MV-4-11 (cell line): ENCODE measurements at places on chromosomes 6 and 20.

DNA sequence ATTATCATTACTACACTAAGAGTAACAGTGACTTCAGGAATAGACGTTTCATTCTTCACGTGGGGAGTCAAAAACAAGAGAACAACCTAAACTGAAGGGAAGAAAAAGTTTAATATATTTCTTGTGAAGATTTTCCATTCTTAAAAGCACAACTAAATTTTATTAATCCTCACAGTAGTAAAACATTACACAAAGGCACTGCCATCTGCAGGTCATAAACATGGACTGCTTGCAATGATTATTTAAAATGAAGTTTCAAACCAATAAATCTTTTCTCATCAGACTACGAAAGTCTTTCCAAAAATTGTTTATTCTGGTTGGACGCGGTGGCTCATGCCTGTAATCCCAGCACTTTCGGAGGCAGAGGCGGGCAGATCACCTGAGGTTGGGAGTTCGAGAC, 2.6 kb downstream of the NCOA5 start:
- peak; percentile 8 for DNase-seq

- DNase-seq: no peak
These were observed 53.9 kb downstream of the SNAI1 start for GRCh38 chr20:50036703-50037102.

DNA sequence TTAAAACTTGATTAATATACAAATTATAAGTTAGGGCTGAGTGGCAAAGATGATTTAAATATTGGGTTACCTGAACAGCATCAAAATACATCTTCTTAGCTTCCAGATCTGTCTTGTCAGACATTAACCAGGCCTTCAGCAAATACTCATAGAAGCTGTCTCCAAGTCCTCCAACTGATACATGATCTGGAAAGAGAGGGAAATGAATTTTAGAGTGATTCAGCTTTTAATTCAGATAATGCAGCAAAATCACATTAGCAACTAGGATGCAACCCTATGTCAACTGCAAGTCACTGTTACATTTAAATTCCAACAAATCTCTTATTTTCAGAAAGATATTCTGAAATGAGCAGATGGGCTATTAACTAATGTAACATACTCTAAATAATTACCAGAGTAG, 115.2 kb upstream of the FAM184A start:
- DNase-seq: no peak

DNA sequence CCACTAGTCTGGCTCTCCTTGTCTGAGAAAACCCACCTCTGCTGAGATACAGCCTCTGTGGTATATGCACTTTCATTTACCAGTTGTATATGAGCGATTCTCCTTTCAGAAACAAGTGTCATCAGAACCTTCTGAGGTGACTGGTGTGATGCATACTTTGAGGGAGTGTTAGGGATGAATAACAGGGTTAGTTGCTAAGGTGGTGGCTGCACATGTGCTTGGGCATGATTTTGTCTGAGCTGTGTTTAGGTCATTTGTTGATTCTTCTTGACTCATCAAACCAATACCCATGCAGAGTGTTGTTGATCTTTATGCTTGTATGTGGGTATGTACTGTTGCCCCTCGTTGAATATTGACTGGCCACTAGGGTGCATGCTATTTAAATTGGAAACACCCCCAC, 25.7 kb downstream of the DTD1 start:
- no peak for DNase-seq

DNA sequence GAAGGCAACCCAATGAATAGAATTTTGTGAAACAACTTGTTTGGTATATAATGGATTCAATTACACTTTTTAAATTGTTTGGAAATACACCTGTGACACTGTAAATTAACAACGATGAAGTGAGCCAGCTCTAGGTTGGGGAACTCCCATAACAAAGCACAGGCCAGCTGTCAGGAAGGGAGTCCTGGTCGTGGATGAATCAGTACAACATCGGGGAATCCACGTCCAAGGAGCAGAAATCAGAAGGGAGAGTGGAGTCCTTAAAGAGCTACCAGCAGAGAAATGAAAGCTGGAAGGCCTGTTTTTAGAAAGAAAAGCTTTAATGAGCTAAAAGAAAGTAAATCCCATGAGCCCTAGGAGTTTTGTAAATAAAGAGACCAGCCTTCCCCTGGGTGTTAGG, 223.1 kb upstream of the SLC35B3 start:
- no peak for DNase-seq

GRCh38 chr6:14454473-14454775, 336.9 kb downstream of the CD83 start:
- no peak for DNase-seq

- DNase-seq: no peak
These were observed 230.2 kb downstream of the ANKRD60 start for GRCh38 chr20:57998276-57998675.

DNA sequence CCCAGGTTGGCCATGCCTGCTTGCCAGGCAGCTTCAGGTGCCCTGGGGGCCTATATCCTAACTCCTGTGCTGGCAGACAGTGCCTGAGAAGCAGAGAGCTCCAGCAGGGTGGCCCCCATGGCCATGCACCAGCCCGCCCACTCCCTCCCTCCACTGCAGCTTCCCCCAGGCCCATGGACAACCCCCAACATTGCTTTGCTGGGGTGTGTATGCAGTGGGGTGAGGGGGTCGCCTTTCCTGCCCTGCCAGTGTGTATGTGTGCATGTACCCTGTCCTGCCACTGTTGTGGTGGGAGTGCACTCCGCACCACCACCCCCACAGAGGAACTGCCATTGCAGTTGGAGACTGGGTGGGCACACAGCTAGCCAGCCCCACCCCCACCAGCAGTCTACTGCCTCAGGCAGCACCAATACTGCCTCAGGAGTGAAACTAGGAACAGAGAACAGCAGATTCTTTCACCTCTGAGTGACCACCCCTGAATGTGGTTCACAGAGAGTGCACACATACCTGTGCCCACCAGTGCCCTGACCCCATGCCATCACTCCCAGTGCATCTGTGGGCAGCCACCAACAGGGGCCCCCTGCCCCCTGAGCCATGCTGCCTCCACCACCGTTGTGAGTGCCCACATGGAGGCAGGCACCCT, 151.1 kb downstream of the LRRC1 start:
- DNase-seq: no peak

- no peak for DNase-seq
These were observed 88.6 kb downstream of the FNDC1 start for GRCh38 chr6:159257846-159258245.

DNA sequence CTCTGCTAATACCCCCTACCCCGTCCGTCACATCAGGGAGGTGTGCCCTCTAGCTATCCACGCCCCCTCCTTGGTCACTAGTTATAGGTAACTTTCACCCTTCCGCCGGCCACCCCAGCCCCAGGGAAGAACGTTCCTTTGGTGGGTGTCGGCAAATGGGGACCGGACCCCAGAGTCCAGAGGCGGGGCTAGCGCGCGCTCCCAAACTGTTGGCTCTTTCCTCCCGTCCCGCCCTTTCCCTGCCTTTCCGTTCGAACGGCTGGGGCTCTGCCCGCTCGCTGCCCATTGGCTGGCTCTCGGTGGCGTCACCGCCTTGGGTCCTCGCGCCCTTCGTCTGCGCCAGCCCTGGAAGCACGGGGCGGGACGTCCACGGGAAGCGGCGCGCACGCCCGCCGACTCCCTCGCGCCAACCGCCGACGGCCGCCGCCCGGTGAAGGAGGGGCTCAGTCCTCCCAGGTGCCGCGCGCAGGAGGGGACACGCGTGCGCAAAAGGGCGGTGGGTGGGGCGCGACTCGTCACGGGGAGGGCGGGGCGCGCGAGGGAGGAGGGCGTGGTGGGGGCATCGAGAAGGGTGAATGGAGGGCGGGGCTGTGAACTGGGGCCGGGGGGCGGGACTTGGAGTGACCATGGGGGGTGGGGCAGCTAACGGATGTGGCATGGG, 634 bp upstream of the PHF1 start:
- DNase-seq: peak; percentile 96

DNA sequence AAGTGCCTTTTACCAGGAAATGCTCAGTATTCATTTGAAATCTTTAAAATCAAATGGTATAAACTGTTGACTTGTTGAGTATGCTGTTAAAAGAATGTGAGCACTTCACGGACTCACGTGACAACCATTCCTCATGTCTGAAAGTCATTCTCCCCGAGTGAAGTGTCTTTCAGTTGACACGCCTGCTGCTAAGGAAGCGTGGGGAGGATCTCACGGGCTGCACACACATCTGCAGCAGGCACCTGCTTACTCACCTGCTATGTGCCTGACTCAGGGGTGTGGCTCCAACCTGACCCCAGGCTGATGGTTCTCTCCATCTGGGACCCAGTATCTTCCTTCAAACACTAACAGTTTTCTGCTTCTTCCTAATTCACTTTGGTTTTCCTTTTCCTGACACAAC, 32.7 kb downstream of the WDR27 start:
- no peak for DNase-seq

DNA sequence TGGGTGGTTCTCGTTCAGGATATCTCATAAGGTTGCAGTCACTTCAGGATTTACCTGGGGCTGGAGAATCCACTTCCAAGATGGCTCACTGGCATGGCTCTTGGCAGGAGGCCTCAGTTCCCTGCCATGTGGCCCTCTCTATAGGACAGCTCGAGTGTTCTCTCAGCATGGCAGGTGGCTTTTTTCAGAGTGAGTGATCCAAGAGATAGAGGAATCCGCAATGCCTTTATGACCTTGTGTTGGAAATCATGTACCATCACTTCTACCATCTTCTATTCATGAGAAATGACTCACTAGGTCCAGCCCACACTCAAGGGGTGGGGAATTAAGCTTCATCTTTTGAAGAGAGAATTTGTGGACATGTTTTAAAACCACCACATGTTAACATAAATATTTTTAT, 37.8 kb downstream of the PPP1R16B start:
- no peak for DNase-seq

- DNase-seq: no peak
These were observed 412.8 kb upstream of the NRSN1 start for GRCh38 chr6:23713211-23713610.

- no peak for DNase-seq
These were observed 23.6 kb upstream of the ZNF831 start for GRCh38 chr20:59139998-59140397.

DNA sequence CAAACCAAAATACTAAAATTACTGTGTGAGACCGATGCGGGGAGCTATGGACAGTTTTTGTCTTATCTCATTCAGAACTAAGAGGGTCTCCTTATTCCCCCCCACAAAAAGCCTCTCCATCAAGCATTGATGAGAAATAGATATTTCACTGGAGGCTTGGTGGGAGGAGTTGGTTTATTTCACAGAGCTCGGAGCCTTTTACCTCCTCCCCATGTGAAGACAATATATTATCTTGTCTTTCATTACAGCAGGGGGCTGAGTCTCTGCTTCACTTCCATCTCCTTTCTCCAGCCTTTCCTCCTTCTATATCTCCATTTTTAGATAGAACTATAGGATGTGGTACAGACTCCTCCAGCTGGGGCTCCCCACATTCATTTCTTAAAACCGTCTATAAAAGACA, 29.9 kb upstream of the MRAP2 start:
- no peak for DNase-seq

DNA sequence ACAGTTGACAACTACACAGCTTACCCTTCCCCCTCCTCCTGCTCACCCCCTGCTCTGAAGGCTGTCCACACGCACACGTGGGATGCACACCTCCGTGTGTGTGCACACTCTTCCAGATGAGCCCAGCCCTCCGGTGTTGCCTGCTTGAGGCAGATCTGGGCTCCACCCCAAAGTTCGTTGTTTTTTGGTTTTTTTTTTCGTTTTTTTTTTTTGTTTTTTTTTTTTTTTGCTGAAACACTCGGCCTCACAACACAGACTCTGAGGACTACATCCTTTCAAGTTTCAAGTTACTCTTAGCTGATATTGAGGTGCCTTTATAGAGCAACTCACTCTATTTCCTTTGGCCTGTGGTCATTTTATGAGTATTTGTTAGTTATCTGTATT, 88.2 kb downstream of the RREB1 start:
- no peak for DNase-seq

DNA sequence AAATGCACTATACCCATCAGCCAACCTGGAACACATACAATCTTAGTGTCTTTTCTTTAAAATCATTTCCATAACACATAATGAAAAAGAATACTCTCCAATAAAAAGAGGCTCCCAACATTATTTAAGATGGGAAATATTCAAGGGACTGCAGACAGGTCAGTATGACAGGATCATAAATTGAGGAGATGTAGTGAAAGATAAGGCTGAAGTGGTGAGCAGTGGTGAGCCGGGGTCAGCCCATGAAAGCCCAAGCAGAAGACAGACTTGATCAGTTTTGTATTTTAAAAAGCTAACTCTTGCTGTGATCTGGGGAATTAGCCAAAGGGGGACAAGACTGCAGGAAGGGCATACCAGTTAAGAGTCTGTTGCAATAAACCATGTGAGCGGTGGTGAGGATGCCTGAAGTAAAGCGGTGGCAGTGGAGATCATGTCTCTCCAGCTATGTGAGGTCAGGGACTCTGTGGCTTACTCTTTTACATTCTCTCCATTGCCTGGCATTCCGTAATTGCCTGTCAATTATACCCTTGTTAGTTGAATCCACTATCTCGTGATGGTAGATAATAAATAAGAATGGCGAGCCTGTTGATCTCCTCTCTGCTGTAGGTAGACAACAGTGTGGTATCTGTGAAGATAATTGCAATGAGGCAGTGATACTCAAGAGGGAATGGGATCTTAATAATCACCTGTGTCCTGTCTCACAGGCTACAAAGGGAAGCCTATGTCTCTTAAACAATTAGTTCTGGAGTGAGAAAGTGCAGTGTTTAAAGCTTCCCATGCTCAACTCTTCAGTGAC, 97.4 kb downstream of the FILIP1 start:
- DNase-seq: no peak

DNA sequence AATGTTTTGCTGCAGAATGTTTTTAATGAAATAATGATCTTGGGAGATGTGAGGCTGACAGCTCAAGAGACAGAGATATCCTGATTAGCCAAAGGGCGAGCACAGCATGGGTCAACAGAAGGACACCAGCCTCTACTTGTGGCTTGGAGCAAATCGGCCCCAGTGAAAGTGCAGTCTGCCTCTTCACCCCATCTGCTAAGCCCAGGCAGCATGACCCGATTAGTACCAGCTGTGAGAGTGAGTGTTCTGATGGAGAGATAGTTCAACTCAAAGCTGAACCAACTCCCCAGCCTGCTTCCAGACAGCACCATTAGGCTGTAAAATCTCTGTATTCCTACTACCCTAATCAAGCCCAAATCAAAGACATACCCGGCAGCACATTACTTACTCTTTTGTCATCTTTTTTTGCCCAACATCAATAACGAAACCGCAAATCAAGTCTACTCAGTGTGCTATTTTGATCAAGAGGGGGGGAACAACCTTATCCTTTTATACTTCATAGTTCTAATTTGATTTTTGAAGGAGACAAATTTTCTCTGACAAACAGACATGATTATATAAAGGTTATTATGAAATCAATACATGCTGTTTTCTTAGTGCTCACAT, 514.1 kb upstream of the NRSN1 start:
- DNase-seq: no peak

DNA sequence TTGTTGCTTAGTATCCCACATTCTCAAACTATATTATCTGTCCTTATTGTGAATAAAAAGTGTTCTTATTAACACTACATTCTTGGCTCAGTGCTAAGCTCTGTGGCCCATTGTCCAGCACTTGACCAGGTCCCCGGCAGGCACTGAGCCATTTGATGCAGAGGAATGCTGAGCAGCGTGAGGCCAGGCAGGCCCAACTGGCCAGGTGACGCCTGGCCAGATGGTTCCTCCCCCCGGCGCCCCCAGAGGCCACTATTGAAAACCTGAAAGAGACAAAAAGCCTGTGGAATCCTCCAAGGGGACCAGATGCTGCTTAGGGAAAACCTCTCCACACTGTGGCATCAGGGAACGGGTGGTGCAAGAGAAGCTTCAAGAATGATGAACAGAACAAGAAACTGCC, 597.5 kb upstream of the JAG1 start:
- DNase-seq: no peak
